ENCODE measurements at places on chromosomes 11 and 22.
A peak's percentile ranks its signal among the peaks of the same experiment; 100 is the strongest.

DNA sequence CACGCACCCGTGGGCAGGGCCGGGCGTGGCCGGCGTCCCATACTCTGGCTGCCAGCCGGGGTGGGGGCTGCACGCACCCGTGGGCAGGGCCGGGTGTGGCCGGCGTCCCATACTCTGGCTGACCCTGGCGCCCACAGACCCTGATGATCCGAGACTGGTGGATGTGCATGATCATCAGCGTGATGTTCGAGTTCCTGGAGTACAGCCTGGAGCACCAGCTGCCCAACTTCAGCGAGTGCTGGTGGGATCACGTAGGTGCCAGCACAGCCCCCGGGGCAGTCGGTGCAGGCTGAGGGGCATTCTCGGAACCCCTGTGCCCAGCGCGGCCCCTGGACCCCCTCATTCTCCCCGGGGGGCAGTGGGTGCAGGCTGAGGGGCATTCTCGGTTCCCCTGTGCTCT, 19.0 kb downstream of the RNH1 start:
- DNase-seq, result no peak

- no peak for DNase-seq
Measured at GRCh38 chr11:98277251-98277912, 743.4 kb upstream of the CNTN5 start.

- no peak for DNase-seq
Measured at GRCh38 chr11:72969894-72970335, 155.7 kb downstream of the ATG16L2 start.

- DNase-seq, result no peak
Measured at GRCh38 chr11:44199298-44199697, 103.8 kb downstream of the EXT2 start.

- no peak for DNase-seq
Measured at GRCh38 chr11:103997082-103997481, 39.4 kb upstream of the DDI1 start.

DNA sequence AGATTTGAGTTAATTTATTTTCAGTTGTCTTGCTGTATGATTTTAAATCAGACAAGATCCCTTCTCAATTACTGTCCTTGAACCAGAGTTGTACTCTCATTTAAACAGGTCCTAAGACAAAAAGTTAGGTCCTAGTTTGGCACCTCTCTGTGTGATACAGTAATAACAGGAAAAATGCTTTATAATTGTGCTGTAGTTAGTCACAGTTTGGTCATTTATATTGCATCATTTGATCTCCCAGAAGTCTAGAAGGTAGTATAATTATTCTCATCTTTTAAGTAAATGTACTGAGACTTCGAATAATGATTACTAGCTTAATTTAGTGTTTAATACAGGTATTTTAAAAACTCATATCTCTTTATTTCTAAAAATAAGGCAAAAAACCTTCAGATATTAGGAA, 18.1 kb upstream of the LUZP2 start:
- DNase-seq, result no peak

GRCh38 chr11:2943711-2944118, 14.5 kb upstream of the PHLDA2 start:
- no peak for DNase-seq

- DNase-seq, result no peak
Measured at GRCh38 chr11:93484716-93485115, 58.5 kb downstream of the SMCO4 start.

GRCh38 chr11:117839936-117840813, 15.6 kb upstream of the FXYD2 start:
- no peak for DNase-seq

DNA sequence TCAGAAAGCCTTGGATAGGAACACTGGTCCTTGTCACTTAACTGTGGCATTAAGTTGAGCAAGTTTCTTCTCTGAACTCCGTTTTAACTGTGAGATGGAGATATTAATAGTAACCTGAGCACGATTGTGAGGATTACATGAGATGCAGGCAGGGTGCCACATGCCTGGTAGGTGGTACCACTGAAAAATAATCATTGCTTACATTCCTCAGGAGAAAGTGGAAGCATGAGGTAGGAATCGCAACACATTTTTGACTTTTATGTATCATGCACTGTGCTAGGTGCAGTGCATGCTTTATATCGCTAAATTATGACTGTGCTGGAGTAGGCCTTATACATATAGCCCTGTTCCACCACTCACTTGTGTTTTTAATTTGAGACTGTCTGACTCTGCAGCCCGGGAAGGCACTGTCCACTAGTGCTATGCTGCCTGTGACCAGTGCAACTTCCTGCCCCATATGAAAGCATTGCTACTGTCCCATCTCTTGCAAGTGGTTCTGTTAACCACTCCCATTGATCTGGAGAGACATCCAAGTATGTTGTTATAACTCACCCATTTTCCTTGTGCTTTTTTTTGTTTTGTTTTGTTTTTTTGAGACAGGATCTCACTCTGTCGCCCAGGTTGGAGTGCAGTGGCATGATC, 1.0 kb downstream of the UQCR10 start:
- no peak for DNase-seq

DNA sequence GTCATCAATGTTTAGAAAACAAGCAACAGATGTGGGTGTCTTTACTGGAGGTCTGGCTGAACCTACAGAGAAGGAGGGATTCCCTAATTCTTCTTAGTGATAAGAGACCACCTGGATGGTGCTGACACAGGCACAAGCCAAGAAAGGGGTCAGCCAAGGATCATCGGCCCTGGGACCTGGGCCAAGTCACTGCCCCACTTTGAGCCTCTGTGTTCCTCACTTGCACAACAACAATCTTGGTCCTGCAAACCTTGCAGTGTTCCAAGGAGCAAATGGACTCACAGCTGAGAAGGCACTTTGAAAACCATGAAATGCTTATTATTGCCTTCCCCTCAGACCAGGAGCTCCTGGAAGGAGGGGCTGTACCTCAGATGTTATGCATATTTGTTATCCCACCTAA, 7.0 kb upstream of the KCNE3 start:
- DNase-seq, result no peak

GRCh38 chr22:44915441-44915840, 94.4 kb downstream of the PHF21B start:
- DNase-seq, result no peak

- DNase-seq, result no peak
Measured at GRCh38 chr22:35868938-35869337, 151.3 kb downstream of the APOL5 start.

GRCh38 chr11:44626645-44627044, 61.2 kb downstream of the CD82 start:
- DNase-seq, result no peak

GRCh38 chr22:48393885-48394284, 1433.8 kb downstream of the BRD1 start:
- no peak for DNase-seq

- DNase-seq, result no peak
Measured at GRCh38 chr11:76153571-76153923, 52.8 kb downstream of the WNT11 start.

DNA sequence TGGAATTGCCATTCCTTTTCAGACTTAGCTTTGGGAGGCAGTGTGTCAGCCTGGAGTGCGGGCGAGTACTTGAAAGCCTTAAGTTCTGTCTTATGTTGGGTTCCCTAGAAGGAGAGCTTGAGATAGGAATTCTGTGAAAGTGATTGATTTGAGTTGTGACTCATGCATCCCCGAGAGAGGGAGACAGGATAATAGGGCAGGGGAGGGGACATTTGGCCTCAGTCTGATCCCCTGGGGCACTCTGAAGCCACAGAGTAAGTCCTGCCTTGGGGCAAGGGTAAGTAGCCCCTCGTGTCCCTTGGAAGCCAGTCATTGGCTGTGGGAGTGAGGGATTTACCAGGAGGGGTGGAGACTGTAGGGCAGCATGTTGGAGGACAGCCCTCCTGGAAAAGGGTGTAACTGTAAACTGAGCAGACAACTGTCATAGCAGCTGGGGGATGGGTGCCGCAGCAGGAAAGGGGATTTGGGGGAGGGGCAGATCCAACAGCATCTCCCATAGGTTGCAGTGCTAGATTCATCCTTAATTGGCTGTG, 44.0 kb downstream of the KIAA1671 start:
- DNase-seq, result no peak

DNA sequence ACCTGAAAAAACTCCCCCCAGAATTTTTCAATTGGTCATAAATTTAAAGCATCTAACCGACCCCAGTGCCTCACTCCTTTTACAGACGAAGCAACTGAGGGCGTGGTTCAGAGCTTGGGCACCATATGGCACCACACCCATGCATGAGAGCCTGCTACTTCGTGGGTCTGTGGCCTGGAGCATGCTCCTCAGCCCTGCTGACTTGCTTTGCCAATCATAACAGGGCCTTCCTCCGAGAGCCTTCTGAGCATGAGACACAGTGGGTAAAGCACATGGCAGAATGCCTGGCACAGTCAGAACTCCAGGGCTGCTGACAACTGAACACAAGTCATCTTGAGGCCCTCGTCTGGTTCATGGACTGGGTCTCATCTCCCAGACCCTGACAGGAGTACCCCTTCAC, 33.3 kb downstream of the HIRA start:
- no peak for DNase-seq

DNA sequence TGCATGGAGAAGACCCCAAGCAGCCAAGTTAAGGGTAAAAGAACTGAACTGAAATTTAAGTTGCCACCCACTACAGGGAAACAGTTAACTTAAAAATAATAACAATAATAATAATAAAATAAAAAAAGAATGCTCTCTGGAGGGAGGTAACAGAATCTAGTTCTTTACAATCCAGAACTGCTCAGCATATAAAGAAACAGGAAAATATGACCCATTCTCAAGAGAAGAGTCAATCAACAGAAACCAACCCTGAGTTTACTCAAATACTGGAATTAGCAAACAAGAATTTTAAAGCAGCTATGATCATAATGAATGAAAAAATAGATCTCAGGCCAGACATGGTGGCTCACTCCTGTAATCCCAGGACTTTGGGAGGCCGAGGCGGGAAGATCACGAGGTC, 53.8 kb downstream of the DENND5A start:
- no peak for DNase-seq

GRCh38 chr11:10304495-10305261, at the start of gene ADM:
ADM (plus strand) TSS chr11:10305073; CDS start chr11:10305701, 628 bp downstream.
- DNase-seq, result peak; percentile 67

- no peak for DNase-seq
Measured at GRCh38 chr11:7449841-7450214, 35.5 kb upstream of the OLFML1 start.

DNA sequence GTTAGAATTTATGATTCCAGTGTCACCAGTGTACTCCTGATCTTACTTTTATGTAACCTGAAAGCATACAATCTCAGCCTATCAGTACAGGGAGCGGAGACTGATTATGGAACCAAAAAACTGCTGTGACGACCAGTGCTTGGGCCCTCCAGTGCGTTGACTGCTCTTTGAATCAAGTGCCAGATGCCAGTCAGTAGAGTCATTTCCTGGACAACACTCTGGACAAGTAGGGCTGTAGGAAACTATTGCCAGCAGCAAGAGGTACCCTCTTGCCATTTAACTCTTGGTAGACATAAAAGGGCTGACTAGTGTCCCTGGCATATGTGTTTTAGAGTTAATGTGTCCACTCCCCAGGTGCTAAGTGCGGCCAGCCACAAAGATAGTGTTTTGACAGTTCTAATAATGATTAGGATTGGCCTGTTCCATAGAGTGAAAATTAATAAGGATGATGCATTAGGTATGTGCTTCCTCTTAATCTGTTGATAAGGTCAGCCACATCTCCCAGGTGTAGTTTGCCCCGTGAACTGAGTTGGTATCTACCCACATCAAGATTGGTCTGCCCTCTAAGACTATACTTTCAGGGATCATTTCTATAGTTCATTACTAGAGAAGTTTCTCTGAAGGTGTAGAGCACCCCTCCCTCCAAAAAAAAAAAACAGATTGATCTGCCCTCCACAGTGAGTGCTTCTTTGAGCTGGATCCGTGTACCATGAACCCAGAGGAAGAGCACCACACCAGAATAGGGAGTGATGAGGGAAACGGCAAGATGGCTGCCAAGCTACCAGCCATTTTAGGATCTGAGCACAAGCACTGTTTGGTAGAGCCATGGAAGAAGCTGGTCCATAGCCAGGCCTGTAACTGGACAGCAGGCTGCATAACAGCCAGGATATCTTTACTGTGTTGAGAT, 20.7 kb upstream of the AIFM3 start:
- no peak for DNase-seq

- DNase-seq, result peak; percentile 55
Measured at GRCh38 chr11:46675288-46675851, 25.0 kb downstream of the ARHGAP1 start.

- DNase-seq, result no peak
Measured at GRCh38 chr11:128814856-128815705, 52.0 kb downstream of the KCNJ1 start.

DNA sequence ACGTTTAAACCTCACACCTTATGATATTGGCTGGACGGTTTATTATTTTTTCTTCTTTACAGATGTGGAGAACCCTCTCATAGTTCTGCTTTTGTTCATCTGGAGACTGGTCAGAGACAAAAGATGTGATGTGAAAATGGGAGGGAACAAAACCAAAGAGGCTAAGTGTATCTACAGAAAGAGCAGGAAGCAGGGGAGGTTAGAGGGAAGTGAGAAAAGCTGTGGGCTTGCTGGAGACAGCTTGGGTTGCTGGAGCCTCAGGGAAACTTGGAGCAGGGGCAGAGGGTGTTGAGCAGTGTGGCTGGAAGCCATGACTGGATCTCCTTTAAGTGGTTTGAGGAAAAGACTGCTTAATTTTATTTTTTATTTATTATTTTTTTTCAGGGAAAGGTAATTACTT, 79.0 kb upstream of the SNX19 start:
- DNase-seq, result no peak

GRCh38 chr11:78070621-78071020, 7.0 kb downstream of the THRSP start:
- no peak for DNase-seq

- DNase-seq, result no peak
Measured at GRCh38 chr11:68295940-68296339, 16.5 kb upstream of the LRP5 start.

DNA sequence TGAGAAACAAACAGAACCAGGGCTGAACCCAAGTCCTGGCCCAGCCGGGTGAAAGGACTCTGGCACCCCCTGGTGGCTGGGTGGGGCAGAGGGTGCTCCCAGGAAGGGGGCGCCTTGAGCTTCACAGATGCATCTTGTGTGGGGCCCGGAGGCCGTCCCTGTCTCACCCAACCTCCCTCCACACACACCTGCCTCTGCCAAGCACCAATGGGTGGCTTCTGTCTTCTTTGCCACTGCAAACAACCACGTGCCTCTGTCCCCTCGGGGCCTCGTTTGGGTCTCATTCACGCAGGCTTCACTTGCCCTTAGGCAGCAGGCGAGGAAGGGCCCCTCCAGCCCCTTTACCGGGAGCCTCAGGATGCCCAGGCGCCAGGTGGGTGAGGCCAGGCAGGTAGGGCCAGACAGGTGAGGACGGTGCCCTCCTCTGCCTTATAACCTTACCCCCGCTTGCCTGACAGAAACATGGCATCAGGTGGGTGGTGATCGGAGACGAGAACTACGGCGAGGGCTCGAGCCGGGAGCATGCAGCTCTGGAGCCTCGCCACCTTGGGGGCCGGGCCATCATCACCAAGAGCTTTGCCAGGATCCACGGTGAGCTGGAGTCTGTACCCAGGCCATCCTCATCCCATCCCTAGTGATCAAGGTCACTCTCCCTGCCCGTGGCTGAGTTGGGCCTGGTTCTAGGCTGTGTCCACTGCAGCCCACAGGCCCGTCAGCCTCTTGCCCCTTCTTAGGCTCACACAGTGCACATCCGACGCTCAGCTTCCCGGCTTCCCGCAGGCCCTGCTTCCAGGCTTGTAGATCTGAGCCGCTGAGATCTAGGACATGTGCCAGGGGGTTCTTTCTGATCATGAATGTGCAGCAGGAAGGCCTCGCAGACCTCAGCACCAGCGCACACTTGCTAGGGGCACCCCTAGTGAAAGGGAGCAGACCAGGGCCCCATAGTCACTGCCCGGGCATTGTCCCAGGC, 17.2 kb downstream of the POLR3H start:
- no peak for DNase-seq

GRCh38 chr22:40436505-40437431, 66.4 kb downstream of the SGSM3 start:
- DNase-seq, result peak; percentile 32

Data from anterior cingulate cortex (tissue), 58 donors.